ENCODE measurements at places on chromosomes 2 and 18.

DNA sequence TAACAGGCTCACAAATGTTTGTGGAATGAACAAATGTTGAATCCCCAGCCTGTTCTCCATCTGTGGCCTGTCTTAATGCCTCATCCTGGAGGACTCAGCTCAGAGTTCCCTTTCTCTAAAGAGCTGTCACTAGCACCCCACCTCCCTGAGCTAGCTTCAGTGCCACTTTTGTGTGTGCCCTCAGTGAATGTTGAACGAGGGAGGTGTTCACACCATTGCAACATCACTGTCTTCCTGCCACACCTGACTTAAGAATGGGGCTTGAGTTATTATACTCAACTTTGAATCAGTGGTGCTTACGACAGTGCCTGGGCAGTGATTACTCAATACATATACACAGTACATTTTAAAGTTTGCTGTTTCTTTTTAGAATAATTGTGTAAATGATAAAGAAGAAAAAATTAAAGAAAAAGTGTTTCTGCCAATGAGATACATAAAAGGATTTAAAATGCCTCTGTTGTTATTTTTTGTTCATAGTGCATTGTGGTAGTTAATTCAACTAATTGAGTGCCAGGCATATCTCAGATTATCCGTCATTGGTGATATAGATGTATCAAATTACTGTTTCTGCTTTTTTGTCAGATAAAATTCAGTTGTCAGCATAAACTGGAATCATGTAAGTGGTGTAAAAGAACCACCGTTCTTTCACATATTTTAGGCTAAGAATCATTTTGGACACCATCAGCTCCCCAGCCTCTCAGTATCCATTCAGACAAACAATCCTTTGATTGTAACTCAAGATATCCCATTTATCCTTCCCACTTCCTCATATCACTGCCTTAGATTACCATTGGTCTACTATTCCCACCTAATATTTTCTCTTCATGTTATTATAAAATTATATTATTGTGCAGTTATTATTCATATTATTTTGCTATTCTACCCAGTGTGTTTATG is 304.7 kb downstream of the PTPRM start:
- DNase-seq, result no peak

- DNase-seq, result peak; percentile 87
Measured at GRCh38 chr2:36966370-36967235, at the start of gene STRN. TSS of gene STRN (minus strand) at chr2:36966536. CDS start at chr2:36966463, 73 bp downstream.

- DNase-seq, result no peak
Measured at GRCh38 chr2:241061275-241061674, 40.8 kb downstream of the MTERF4 start.

- DNase-seq, result no peak
Measured at GRCh38 chr2:239619369-239619768, 218.5 kb upstream of the HDAC4 start.

- DNase-seq, result no peak
Measured at GRCh38 chr18:44564922-44565321, 115.8 kb upstream of the SETBP1 start.

DNA sequence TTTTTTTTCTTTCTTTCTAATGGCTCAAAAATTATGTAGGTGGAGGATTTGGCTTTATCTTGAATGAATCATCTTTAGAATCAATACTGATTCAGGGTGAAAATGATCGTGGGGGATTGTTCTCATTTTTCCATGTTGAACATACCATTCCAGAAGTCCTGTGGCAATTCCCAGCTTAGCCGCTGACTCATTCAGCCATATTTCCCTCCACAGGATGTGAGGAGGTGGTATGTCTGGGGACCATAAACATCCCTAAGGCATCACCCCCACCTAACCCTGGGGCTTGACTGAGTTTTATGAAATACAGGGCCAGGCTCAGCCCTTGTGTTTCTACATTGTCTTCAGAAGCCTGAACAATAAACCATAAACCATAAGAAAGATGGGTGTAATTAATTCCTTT is 92.7 kb upstream of the FN1 start:
- no peak for DNase-seq

- no peak for DNase-seq
Measured at GRCh38 chr2:235467588-235467987, 26.3 kb upstream of the AGAP1 start.

GRCh38 chr2:60567919-60568768 is 14.7 kb upstream of the BCL11A start:
- DNase-seq, result peak; percentile 15

DNA sequence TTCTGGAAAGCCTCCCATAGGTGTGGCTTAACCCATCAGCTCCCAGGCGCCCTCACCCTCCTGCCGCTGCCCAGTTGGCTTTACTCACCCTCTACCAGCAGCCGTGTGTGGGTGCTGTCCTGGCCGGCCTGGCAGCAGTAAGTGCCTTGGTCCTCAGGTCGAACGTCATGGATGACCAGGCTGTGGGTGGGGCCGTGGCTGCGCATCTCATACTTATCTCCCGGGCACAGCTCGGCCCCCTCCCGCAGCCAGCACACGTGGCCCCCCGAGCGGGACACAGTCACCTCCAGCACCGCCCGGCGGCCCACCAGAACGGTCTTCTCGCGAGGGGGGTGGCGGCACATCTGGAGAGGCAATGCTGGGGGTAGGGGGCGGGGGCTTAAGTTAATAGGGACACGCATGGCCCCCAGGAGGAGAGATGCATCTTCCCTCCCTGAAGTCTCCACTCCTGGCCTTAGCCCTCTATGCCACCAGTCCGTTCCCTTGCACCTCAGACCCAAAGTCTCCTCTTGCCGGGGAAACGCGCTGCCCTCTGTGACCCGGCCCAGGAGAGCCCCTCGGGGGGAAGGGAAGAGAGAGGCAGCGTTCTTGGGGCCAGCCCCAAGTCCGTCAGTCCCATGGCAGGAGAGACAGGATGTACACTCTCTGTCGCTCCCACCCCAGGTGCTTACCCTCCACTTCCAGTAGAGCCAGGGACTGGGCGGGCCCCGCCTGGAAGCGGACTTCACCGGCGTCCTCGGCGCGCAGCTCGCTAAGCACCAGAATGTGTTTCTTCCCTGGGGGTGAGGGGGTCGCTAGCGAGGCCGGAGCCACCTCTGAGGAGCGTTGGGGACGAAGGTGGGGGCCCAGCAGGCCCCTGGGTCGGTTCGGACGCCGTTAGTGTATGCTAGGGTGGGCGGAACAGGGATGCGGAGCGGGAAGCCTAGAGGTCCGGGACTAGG is 7.9 kb downstream of the TMEM198 start:
- peak; percentile 63 for DNase-seq

DNA sequence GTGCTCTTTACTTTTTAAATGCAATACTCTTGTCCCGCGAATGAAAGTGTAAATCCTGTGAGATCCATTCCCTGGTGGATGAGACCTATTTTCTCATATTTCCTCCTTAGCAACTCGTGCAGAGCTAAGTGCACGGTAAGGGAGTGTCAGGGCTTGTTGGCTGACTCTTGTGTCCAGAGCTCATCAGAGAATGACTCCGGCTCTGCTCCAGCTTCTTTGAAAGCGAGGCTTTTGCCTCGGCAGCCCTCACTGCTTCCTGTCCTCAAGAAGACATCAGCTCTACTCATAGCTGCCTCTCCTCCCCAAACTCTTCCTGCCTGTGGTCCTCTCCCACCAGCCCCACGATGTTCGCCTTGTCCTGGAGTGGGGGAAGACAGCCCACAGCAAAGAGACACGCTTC is 70.7 kb downstream of the LIPG start:
- no peak for DNase-seq

- no peak for DNase-seq
Measured at GRCh38 chr2:42905341-42906110, 113.1 kb upstream of the HAAO start.

DNA sequence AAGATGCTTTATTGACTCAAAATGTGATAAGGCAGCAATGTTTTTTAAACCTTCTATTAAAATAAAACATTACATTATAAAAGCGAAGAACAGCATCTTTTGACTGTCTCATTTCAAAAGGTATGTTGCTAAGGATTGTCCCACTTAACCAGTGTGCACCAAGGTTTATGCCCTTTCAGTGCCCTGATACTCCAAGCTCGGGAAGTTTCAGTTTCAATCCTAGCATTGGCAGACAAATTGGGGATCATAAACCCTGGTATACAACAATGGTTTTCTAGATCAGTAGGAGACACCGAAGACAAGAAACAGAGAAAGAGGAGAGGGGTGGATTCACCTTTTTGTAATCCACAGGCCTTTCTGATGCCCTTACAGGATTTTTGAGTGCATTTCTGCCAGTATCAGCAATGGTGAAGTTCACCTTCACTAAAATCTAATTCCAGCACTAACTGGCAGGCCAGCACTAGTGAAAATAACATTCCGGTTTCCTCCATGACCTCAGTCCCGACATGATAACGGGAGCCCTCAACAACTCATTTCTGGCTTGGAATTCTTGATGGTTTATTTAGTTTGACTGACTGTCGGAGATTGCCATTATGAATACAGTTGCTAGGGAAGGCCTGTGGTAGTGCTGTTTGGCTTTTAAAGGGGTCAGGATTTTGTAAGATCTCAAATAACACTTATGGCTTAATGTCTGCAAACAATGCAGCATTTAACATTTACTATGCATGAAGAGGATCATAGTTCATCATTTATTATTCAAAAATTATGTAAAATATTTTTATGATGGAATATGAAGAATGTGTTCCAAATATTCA is 33.3 kb upstream of the FIGN start:
- DNase-seq, result no peak

GRCh38 chr2:148764815-148765214 is 110.2 kb upstream of the KIF5C start:
- DNase-seq, result no peak

DNA sequence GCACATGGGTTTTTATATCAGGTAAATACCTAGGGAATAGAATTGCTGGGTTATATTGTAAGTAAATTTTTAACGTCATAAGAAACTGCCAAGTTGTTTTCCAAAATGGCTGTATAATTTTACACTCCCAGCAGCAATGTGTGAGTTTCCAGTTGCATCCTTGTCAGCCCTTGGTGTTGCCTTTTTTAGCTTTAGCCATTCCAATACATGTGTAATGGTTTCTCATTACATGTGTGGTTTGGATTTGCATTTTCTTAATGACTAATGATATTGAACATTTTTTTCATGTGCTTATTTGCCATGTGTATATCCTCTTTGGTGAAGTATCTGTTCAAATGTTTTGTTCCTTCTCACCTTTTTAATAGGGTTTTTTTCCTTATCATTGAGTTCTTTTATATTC is 70.8 kb downstream of the ABI2 start:
- DNase-seq, result no peak

DNA sequence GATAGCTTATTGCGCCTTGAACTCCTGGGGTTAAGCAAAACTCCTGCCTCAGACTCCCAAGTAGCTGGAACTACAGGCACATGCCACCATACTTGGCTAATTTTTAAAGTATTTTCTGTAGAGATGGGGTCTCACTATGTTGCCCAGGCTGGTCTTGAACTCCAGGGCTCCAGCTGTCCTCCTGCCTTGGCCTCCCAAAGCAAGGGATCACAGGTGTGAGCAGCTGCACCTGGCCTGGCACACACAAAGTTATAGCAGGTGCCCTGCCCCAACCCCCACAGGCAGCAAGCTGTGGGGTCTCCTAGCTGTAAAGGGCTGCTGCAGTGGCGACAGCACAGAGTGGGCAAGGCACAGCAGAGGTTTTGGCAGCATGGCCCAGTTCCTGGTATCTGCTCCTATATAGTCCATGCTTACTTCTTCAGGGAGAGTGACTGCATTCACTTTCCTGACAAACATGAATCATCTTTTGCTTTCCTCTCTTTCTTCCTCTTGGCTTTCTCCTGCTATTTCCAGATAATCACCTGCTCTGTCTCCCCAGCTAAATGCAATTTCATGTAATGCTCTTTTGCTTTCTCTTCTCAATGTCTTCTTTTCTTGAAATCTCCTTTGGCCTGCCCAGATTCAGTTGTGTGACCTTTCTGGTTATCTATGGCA is 27.3 kb upstream of the METAP1D start:
- no peak for DNase-seq
